ENCODE measurements at places on chromosomes 3 and 15.

DNA sequence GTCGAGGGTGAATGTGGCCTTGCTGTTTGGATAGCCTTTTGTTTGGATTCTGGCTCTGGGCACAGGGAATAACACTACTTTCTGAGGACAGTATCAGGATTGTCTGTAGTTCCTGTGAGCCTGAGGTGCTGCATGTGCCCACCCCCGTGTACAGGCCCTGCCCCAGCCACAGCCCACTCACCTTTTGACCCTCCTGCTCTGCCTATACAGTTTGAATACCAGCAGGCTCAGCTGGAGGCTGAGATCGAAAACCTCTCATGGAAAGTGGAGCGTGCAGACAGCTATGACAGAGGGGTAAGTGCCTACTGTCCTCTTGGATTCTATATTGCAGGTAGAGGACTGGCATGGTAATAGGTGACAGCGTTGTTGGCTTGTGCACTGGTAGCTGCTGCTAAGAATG is 7.4 kb upstream of the P4HTM start:
- DNase-seq = no peak

DNA sequence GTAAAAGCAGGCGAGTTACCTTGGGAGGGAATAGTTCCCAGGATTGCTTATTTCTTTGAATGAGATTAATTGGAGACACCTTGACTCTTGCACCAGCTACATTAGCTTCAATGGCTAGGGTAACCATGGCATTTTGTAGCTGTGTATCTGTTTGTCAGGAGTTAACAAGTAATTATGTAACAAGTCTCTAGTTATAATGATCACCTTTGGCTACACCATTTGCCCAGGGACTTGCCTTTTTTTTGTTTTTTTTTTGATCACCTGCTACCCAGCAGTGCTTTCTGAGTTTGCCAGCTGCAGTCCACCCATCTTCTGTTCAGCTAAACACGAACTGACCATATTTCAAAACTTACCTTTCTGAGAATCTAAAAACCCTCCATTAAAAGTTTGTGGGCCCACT is 2.2 kb downstream of the MED12L start:
- peak; percentile 13 for DNase-seq

- no peak for DNase-seq
Measured at GRCh38 chr3:76700323-76700722, 339.6 kb upstream of the ROBO2 start.

DNA sequence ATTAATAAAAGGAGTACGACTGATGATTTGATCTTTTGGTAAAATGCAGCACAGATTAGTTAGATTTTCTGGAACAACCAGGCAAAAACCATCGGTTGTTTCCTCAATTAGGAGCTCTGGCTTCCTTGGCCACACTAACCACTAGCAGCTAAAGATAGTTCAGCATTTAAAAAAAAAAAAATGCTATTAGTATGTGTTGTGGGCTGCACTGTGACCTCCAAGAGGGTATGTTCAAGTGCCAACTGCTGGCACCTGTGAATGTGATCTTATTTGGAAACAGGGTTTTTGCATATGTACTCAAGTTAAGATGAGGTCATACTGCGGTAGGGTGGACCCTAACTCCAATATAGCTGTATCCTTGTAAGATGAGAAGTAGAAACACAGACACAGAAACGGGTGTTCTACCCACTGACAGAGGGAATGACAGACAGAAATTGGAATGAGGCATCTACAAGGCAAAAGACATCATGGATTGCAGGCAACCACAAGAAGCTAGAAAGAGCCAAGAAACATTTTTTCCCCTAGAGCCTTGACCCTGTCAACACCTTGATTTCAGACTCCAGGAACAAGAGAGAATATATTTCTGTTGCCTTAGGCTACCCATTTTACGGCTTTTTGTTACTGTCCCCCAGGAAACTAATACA is 534.6 kb upstream of the ROBO2 start:
- DNase-seq = no peak

DNA sequence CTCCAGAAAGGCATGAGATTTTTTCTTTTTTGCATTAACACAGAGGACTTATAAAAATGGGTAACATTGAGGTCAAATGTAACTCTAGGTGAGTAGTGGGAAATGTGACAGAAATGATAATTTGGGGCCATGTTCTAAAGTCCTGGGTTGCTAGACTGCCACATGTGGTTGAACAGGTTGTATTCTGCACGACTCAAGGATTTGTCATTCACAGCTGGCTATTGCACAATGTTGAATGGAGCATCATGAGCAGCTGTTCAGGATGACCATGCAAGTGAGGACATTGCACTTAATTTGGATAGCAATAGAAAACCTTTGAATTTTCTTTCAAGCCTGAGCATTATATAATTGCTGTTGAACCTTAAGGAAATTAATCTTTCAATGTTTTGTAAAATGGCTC is 396.6 kb downstream of the NAALADL2 start:
- DNase-seq = peak; percentile 68

DNA sequence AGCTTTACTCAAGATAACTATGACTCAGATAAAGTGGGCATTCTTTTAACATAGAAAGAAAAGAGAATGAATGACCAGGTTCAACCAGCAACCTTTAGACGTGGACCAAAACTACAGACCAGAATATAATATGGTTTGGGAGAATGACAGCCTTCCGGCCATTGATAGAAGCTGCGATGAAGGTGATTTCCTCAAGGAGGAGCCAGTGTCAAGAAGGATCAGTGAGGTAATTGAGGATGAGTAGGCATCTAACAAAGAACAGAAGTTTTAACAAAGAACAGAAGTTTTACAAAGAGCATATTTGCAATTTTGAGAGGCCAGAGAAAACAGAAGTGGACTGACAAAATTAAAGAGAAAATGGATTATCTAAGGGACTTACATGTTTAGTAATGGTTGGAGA is 289.0 kb upstream of the AGTR1 start:
- no peak for DNase-seq

DNA sequence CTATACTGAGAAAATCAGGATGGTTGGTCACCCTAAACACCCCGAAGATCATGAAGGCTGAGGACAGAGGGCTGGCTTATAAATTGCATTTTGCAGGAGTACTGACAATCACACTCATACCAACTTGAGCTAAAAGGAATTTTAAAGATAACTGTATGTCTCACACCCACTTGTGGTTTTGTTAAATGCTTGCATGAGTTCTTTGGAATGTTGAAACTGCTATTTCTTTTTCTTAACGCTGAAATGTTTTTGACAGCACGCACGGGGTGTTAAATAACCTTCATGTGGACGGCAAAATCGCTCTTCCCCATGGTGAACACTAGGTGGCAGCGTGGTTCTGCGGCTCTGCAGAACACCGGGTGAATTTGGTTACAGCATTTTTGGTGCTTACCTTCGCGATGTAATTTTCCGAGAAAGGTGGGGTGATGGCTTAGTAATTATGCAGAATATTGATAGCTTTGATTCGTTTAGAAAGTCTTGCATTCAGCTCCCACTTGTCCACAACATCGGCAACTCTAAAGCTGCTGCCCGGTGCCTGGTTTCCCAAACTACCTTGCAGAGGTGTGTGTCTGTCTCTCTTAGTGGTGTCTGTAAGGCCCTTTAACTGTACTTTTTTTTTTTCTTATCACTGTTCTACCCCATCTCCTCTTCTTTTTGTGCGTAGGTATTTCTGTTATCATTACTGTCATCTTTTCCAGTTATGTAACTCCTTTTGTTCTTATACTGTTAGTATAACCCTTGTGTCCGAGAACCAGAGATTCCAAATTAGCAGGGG is 51.7 kb downstream of the ARNT2 start:
- DNase-seq = peak; percentile 83

GRCh38 chr15:80695911-80696661 is 976 bp downstream of the ABHD17C start:
- DNase-seq = peak; percentile 27

GRCh38 chr3:38031022-38031994 is 1.9 kb upstream of the PLCD1 start:
- peak; percentile 77 for DNase-seq

Data from renal cortical epithelial cell (primary cell).